ENCODE measurements at places on chromosomes 4 and X. TPM values are rescaled to one million over a fixed set of nuclear protein-coding genes. Genes with fewer than 3 reads are reported as not detected.

CSAG1 gene
- not detected for total RNA-seq

SMIM43 gene
- total RNA-seq, result not detected

GLOD5 gene
- not detected for total RNA-seq

NPY1R gene
- total RNA-seq, result 13.1 TPM

CCNB3 gene
- 1.8 TPM for total RNA-seq

BEND2 gene
- total RNA-seq, result not detected

GPR143 gene
- total RNA-seq, result 6.3 TPM

EDNRA gene
- 43.1 TPM for total RNA-seq

CCKAR gene
- total RNA-seq, result 0.89 TPM

NR0B1 gene
- 0.42 TPM for total RNA-seq

SSX3 gene
- total RNA-seq, result not detected

RAB41 gene
- not detected for total RNA-seq

NAA11 gene
- not detected for total RNA-seq

SLC10A4 gene
- 0.39 TPM for total RNA-seq

PDGFC gene
- 18.2 TPM for total RNA-seq

All from cardiac muscle cell (in vitro differentiated cells and primary cell).